ENCODE measurements at places on chromosomes 1 and 21.

GRCh38 chr1:176786274-176786673, 323.3 kb downstream of the PAPPA2 start:
- no peaks in the 10 kb centered on the region for H3K4me1 ChIP-seq
- no peak for DNase-seq
- no peak overlapping the region for H3K27ac ChIP-seq
- H3K4me3 ChIP-seq = no peak overlapping the region

DNA sequence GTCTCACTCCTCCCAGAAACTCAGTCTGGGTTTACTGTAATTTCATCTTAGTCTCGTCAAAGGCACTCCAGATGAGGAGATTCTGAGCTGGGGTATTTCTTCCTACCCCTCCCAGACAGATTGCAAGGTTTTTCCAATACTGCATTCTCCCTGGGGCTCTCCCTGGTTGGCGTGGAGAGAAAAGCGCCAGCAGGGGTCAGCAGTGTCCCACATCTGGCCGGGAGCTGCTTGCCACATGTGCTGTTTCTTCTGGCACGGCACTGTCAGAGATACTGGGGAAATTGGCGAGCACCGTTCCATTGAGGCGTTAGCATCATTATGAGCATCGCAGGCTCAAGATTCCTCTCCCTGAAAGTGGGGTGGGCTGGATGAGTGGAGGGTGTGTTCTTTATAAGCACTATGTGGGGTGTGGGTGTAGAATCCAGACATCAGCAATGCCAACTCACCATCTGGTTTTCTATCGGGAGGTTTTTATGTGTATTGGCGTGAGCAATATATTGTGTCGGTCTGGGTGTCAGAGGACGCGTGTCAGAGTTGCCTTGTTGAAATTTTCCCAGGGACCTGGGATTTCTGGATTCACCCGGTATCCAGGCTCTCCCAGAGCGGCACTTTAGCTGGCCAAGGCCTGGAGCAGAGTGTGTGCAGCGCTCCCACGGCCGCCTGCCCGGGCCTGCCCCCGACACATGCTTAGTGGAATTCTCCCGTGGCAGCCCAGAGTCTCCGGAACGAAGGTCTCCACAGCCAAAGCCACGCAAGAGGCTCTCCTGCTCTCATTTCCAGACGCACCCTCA, 8.0 kb upstream of the NAV1 start:
- no peak overlapping the region for H3K4me3 ChIP-seq
- H3K36me3 ChIP-seq = peaks cover 10% of the 10 kb centered on the region
- H3K4me1 ChIP-seq = peaks cover 40% of the 10 kb centered on the region
- H3K27ac ChIP-seq = peak overlapping the region; percentile 40
- H3K27me3 ChIP-seq = no peaks in the 10 kb centered on the region

DNA sequence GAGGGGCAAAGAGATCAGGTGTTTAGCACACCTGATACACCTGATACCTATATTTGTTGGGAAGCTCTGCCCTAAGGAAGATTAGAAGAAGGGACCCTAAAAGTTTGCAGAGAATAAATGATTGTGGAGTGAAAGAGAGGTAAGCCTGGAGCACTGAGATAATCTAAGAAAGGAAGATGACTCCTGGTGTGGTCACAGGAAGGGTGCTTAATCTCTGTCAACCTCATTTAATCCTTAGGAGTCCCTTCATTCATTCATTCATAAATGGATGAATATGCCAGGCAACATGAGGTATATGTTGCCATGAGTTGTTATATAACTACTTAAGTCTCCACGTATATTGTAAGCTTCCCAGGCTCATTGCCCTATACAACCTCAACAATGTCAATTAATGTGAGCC, 16.2 kb upstream of the MNDA start:
- no peaks in the 10 kb centered on the region for H3K4me1 ChIP-seq
- H3K36me3 ChIP-seq = no peaks in the 10 kb centered on the region
- no peak overlapping the region for H3K4me3 ChIP-seq
- no peak overlapping the region for H3K27ac ChIP-seq
- H3K27me3 ChIP-seq = peaks cover 27% of the 10 kb centered on the region

- H3K27ac ChIP-seq = no peak overlapping the region
- no peak for DNase-seq
- H3K4me1 ChIP-seq = no peaks in the 10 kb centered on the region
- no peaks in the 10 kb centered on the region for H3K27me3 ChIP-seq
- H3K4me3 ChIP-seq = no peak overlapping the region
These were observed 358.9 kb downstream of the DISC1 start for GRCh38 chr1:231985296-231986023.

DNA sequence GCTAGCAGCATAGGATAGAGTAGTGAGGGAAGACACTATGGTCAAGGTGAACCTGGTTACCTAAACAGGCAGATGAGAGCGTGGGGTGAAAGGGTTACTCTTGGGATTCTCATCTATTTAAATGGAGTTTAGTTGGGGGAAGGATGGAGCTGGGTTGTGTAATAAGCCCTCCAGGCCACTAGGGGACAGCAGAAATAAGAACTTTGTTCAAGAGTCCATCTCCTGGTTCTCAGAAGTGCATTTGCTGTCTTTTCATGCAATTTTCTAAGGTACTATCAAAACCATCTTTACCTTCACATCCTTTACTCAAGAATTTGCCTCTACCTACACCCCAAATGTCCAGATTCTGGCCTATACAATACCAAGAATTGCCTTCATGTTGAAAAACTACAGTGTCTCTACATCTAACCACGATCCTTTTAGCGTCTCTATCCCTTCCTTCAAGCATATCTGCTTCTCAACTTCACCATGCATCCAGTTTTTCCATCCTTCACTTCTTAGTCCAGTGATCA, 28.0 kb downstream of the SLAMF1 start:
- H3K4me3 ChIP-seq = no peak overlapping the region
- H3K27ac ChIP-seq = no peak overlapping the region
- DNase-seq = no peak
- H3K36me3 ChIP-seq = no peaks in the 10 kb centered on the region
- H3K4me1 ChIP-seq = no peaks in the 10 kb centered on the region

DNA sequence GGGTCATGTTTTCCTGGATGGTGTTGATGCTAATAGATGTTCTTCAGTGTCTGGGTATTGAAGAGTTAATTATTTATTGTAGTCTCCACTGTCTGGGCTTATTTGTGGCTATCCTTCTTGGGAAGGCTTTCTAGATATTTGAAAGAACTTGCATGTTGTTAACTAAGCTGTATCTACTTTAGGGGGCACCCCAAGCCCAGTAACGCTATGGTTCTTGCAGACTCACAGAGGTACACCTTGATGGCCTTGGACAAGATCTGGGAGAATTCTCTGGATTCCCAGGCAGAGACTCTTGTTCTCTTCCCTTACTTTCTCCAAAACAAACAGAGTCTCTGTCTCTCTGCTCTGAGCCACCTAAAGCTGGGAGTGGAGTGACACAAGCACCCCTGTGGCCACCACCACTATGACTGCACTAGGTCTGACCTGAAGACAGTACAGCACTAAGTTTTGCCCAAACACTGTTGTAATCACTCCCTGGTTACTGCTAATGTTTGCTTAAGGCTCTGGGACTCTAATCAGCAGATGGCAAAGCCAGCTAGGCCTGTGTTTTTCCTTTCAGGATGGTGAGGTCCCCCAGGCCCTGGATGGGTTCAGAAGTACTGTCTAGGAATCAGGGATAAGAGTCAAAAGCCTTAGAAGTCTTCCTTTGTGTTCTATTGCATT, 76.5 kb upstream of the C1orf21 start:
- H3K4me3 ChIP-seq = no peak overlapping the region
- H3K27ac ChIP-seq = no peak overlapping the region
- H3K27me3 ChIP-seq = no peaks in the 10 kb centered on the region
- DNase-seq = peak; percentile 23
- peaks cover 7% of the 10 kb centered on the region for H3K4me1 ChIP-seq

DNA sequence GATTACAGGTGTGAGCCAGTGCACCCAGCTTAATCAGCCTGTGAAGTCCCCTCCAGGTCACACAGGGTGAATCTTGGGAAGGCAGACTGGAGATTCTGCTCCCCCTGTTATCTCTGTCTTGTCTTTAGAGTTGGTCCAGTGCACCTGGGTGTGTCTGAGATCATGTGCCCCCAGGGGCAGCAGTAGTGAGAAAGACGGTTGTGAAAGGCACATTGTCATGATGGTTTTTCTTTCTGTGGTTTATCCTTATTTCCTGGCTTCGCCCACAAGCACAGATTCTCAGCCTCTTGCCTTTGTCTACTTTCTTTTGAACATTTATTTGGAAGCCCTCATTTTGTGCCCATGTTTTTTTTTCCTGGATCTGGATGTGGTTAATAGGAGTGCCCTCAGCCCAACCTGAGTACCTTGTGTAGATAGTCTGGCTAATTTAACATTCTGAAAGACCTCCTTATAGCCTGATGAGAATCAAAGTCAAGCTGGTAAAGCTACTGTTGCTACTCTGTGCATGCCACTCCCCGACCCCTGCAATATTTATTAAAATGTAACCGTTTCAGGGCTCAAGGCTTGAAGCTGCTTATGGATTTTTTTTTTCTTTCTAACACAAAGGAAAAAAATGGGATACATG, 23.7 kb downstream of the UCK2 start:
- H3K4me1 ChIP-seq = peaks cover 75% of the 10 kb centered on the region
- no peak overlapping the region for H3K4me3 ChIP-seq
- H3K36me3 ChIP-seq = peaks cover 4% of the 10 kb centered on the region
- DNase-seq = no peak
- H3K27me3 ChIP-seq = no peaks in the 10 kb centered on the region
- peak overlapping the region; percentile 45 for H3K27ac ChIP-seq

DNA sequence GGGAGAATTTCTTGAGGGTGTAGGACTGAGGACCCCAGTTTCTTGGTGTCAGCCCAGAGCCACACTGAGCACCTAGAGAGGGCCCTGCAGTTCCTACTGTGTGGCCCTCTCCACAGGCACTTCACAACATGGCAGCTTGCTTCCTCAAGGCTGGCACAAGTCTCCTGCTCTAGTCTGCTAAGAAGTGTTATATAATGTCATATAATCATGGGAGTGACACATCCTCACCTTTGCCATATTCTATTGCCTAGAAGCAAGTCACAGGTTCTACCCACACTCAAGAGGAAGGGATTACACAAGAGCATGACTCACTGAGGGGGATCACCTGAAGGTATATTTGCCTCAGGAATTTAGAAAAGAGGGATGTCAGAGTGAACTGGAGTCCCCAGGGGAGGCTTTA, 5.5 kb upstream of the SNX27 start:
- DNase-seq = peak; percentile 65
- H3K36me3 ChIP-seq = peaks cover 7% of the 10 kb centered on the region
- H3K4me3 ChIP-seq = no peak overlapping the region
- peaks cover 28% of the 10 kb centered on the region for H3K4me1 ChIP-seq

DNA sequence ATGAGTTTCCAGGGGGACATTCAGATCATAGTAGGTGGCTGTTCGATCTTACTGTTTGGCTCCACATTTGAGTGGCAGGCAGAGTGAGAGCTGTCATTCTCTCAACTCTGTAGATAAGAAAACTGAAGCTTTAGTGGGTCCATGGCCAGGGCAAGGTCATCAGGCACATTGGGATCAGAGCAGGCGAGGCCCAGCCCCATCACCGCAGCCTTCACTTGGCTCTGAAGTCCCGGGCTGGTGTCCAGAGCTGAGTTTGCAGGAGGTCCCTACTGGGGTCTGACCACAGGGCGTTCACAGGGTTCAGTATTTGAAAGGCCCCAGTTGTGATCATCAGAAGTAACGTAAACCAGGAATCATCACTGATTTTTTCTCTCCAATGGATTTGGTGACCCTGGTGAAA, 76.7 kb downstream of the OBSCN start:
- H3K4me3 ChIP-seq = no peak overlapping the region
- no peaks in the 10 kb centered on the region for H3K36me3 ChIP-seq
- no peak for DNase-seq
- H3K4me1 ChIP-seq = no peaks in the 10 kb centered on the region
- H3K27me3 ChIP-seq = no peaks in the 10 kb centered on the region

DNA sequence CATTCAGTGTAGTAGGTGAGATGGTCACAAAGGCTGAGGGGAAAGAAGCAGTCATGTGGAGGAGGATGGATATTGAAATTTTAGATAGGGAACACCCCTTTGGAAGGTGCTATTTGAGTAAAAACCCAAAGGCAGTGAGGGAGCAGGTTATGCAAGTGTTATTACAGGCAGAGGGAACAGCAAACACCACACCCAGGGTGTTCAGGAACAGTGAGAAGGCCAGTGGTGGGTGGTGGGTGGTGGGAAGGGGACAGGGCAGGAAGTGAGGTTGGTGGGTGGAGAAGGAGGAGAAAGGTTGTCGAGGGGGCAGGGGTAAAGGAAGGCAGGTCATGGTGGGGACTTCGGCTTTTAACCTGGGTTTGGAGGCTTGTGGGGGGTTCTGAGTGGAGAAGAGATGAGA, 39.2 kb upstream of the SCMH1 start:
- H3K4me1 ChIP-seq = peaks cover 9% of the 10 kb centered on the region
- H3K27me3 ChIP-seq = peaks cover 95% of the 10 kb centered on the region
- no peak overlapping the region for H3K4me3 ChIP-seq
- H3K36me3 ChIP-seq = no peaks in the 10 kb centered on the region
- no peak for DNase-seq
- H3K27ac ChIP-seq = peak overlapping the region; percentile 12

- DNase-seq = no peak
- no peak overlapping the region for H3K4me3 ChIP-seq
- H3K4me1 ChIP-seq = no peaks in the 10 kb centered on the region
These were observed 1390.1 kb downstream of the MRPL39 start for GRCh38 chr21:24217151-24217550.

DNA sequence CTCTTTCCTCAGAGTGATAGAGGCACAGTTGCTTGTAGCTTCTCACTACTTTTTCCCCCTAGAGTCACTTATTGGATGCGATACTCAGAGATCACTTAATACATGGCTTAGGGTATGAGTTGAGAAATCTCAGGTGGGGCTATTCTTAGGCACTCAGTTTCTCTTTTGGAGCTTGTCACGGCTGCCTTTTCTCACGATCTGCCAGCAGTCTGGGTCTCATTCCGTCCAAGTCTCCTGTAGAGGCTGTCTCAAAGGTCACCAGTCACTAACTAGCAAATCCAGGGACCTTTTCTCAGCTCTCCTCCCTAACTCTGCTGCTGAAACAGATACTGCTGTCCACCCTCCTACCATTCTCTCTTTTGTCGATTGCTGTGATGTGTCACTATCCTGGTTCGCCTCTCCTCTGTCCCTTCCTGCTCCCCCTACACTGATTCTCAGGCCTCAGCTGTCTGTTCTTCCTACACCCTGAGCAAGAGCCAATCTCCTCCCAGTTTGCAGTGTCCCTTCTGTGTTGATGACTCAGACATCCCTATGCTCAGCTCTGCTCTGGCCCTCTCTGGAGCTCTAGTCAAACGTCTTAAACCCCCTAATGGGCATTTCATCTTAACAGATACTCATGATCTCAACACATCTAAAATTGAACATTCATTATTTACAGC, 12.4 kb downstream of the ATP1A2 start:
- no peak for DNase-seq
- H3K27me3 ChIP-seq = peaks cover 55% of the 10 kb centered on the region
- peaks cover 9% of the 10 kb centered on the region for H3K36me3 ChIP-seq

- no peaks in the 10 kb centered on the region for H3K27me3 ChIP-seq
- no peaks in the 10 kb centered on the region for H3K4me1 ChIP-seq
- no peak overlapping the region for H3K27ac ChIP-seq
These were observed 72.1 kb downstream of the GPR52 start for GRCh38 chr1:174519844-174520243.

GRCh38 chr1:201213106-201213770, 22.6 kb downstream of the IGFN1 start:
- H3K27ac ChIP-seq = no peak overlapping the region
- H3K4me1 ChIP-seq = no peaks in the 10 kb centered on the region
- no peak for DNase-seq
- H3K4me3 ChIP-seq = no peak overlapping the region

GRCh38 chr1:17287130-17287776, 20.7 kb upstream of the PADI4 start:
- no peak overlapping the region for H3K4me3 ChIP-seq
- H3K4me1 ChIP-seq = peaks cover 8% of the 10 kb centered on the region
- peak; percentile 25 for DNase-seq
- H3K27me3 ChIP-seq = peaks cover 6% of the 10 kb centered on the region
- no peak overlapping the region for H3K27ac ChIP-seq

Data from Calu3 (cell line).